Activated T-helper 17 cell treated with anti-CD3 and anti-CD28 coated beads, Interleukin-2, amount 50 U/mL, for 72 hours (primary cell): ENCODE measurements at places on chromosomes 7 and 10. TPM values are rescaled to one million over a fixed set of nuclear protein-coding genes. Genes with fewer than 3 reads are reported as not detected.

- ATAC-seq: no peak
Measured at GRCh38 chr10:107215681-107216080, 51.2 kb upstream of the SORCS1 start.

Gene HMX3
- 0.21 TPM for total RNA-seq

- no peak for ATAC-seq
Measured at GRCh38 chr7:69714886-69715576, 116.8 kb downstream of the AUTS2 start.

Gene PON3
- total RNA-seq: not detected

DNA sequence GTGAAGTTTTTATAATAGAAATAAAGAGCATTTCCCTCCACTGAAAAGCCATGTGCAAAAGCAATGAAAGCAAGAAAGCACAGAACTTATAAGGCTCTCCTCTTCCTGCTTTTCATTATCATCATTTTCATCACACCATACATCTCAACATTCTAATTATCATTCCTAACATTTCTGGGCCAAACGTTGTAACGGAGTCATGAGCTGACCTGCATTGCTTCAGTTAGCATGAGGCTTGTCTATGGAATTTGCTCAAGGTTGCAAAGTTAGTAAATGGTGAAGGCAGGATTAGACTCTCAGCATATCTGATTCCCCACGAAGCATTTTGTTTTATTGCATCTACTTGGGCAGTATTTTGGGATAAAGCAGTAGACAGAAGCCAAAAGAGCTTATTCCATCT, 11.4 kb downstream of the SCIN start:
- no peak for ATAC-seq

Gene CLRN3
- total RNA-seq: not detected

GRCh38 chr7:111215550-111215949, 124.6 kb downstream of the LRRN3 start:
- ATAC-seq: peak; percentile 38

GRCh38 chr7:27243340-27244163, 950 bp downstream of the EVX1 start:
- ATAC-seq: no peak

- no peak for ATAC-seq
Measured at GRCh38 chr7:128842674-128843641, 12.8 kb downstream of the FLNC start.

GRCh38 chr10:124740369-124741280, 3.6 kb downstream of the FAM53B start:
- peak; percentile 48 for ATAC-seq

- ATAC-seq: no peak
Measured at GRCh38 chr10:54159924-54160323, 641.1 kb downstream of the PCDH15 start.

Gene ZNF138
- 12.0 TPM for total RNA-seq

- no peak for ATAC-seq
Measured at GRCh38 chr7:131546126-131546525, 10.3 kb downstream of the PODXL start.

Gene SLC13A1
- not detected for total RNA-seq

DNA sequence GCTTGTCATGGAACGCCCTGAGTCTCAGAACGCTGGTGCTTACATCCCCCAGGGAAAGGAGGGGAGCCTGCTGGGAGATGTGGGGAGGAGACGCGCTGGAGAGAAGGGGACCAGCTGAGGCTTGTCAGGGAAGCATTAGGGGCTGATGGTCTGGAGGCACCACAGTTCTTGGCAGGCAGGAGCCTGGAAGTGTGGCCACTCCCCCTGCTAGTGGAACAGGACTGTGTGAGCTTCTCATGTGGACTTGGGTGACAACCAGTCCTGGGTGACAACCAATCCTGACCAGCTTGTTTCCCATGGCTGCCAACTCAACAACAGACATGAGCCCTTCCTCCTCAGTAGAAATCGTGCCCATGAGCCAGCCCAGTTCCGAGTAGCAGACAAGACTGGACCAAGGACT, 87.8 kb downstream of the SPDYE5 start:
- ATAC-seq: no peak

- ATAC-seq: no peak
Measured at GRCh38 chr7:133452577-133452976, 199.7 kb downstream of the EXOC4 start.

Gene HMX2
- total RNA-seq: not detected

DNA sequence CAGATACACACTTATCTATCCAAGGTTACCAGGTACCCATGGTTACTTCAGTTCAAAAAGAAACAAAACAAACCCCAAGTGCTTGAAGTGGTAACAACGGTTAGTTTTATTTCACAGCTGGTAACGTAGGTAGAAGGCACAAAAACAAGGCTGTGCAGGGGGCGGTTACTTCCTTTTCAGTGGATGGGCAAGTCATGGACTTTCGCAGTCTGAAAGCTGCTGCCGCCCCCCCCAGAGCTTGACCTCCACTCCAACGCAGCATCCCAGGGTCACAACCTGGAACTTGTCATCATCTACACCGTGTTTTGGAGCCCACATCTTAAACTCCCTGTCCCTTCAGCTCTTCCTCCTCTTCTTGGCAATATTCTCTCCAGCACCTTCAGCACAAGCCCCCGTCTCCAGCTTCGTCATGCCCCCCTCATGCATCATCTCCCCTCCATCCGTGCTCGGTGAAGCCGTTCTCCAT, 181.2 kb upstream of the ITGB1 start:
- peak; percentile 49 for ATAC-seq

- ATAC-seq: peak; percentile 83
Measured at GRCh38 chr7:138853448-138853847, 55.5 kb upstream of the ATP6V0A4 start.

Gene HOXA7
- not detected for total RNA-seq

DNA sequence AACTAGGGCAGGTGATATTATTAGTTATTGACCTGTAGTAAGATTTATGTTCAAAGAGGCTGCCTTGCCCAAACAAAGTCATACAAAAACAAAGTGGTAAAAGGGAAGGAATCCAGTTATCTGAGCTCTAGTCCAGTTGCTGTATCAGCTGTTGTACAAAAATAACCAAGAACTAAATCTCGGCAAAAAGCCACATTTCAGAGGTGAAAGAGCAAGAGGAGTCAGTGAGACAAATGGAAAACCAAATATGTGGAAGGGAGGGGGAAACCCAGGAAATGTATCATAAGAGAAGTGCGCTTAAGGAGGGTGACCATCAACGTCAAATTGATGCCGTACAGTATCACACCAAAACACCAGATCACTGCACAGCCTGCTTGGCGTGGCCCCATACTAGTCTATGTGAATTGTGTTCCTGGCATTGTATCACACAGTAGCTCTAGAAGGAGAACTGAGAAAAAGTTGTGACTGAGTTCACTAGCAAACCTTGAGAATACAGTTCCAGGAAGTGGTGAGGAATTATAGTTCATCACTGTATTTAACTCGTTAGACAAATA, 6.4 kb downstream of the AGBL3 start:
- peak; percentile 95 for ATAC-seq

DNA sequence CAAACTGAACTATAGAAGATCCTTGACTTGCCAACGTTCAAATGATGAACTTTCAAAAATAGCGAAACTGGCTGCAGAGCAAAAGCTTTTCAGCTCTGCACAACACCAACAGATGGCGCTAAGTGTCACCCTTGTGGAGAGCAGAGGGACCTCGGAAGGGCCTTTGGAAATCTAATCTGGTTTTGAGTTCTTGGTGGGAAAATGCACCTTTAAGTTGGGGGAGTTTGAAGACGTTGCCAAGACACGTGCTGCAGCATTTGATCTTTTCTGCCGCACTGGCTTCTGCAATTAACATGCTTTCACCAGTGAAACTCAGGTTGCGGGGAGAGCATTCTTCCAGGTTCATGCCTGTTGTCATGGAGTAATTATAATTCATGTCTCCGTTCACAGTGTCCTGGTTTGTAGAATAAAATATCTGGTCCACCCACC, 26.3 kb upstream of the WDR11 start:
- no peak for ATAC-seq

DNA sequence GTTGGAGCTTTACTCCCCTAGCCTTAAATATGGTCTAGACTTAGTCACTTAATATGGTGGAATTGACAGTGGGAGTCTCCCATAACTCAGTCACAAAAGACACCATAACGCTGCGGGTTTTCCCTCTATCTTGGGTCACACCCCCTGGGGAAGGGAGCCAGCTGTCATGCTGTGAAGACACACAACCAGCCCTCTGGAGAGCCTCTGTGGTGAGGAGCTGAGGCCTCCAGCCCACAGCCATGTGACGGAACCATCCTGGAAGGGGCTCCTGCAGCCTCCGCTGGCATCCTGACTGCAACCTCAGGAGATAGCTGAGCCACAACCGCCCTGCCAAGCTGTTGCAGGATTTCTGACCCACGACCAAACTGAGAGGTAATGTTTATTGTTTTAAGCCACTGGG, 37.9 kb downstream of the PAXIP1 start:
- ATAC-seq: no peak

Gene SLC29A4
- total RNA-seq: 1.5 TPM

DNA sequence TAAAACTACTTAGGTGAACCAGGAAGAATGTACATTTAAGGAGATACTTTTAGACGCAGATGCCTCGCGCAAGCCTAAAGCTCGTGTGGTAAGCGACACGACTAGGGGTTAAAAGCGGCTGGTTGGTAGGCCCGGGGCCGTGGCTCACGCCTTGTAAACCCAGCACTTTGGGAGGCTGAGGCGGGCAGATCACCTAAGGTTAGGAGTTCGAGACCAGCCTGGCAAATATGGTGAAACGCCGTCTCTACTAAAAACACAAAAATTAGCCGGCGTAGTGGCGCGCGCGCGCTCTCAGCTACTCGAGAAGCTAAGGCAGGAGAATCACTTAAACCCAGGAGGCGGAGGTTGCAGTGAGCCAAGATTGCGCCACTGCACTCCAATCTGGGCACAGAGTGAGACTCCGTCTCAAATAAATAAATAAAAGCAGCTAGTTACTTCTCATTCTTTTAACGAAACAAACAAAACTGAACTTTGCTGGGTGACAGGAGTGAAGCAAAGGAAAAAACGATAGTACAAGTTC, 879 bp downstream of the NUDT5 start:
- ATAC-seq: no peak

GRCh38 chr10:10320956-10321355, 696.7 kb upstream of the CELF2 start:
- no peak for ATAC-seq

GRCh38 chr10:84348447-84348846, 20.1 kb downstream of the CCSER2 start:
- no peak for ATAC-seq

DNA sequence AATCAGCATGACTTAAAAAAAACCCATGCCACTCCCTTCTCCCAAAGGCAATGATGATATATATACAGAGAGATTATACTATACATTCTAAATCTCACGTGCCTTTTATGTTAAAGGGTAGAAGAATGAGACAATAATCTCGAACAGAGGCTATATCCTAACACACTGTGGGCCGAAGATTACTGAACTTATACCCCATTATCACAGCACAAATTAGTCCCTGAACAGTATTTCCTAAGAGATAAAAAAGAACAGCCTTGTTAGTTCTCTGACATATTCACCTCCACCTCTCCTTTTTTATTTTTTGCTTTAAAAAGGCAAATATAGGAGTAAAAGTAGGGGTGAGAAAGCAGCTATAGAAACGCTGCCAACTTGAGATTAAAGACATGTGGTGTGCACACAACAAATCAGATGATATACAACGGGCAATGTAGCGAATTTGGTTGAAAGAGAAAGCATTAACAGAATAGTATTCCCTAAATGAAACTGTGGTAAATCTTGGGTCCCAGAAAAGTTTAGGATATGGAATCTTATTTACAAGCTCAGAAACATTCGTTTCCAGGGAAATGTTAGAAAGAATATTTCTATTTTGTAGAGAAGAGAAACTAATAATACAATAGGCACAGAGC, 69.5 kb downstream of the JMJD1C start:
- ATAC-seq: no peak

- no peak for ATAC-seq
Measured at GRCh38 chr7:120373174-120373573, 100.2 kb downstream of the KCND2 start.

Gene TDRD1
- 0.09 TPM for total RNA-seq

DNA sequence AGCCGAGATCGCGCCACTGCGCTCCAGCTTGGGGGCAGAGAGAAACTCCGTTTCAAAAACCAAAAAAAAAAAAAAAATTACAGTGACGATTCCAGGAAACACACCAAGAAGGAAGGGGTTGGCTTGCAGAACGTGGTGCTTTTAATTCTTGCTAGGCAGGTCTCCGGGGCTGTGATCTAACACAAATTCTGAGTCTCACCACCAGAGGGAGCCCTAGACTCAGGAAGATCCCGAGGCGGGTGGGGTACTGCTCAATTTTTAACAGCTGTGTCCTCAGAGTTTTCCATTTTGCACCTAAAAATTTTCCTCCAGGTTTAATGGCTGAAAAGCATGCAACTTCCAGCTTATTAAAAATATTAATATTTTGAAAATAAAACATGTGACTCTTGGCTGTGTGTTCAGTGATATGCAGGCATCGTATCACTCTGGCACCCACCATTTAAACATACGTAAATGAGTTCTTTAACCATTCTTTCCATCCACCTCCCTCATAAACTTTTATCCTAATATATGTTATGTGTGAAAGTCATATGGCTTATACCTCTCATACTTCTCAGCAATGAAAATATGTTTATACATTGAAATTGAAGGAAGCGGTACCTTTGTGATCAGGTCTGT, 26.5 kb upstream of the NUB1 start:
- peak; percentile 73 for ATAC-seq

DNA sequence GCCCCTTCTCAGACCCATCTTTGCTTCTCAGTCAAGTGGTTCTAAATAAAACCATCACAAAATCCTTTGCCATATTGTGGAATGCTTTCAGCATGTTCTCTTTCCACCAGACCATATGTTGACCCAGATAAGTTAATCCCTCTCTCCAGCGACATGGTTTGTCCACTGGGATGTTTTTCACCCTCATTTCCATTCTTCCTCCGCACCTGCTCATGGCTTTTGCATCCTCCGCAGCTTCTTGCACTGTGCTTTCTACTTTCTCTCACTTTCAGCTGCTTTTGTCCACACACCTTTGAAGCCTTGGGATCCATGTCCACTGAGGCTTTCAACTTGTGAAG, 52.3 kb upstream of the WAC start:
- ATAC-seq: no peak

Gene JAKMIP3
- total RNA-seq: 1.2 TPM

Gene ZDHHC16
- 65.8 TPM for total RNA-seq

Gene TSPAN33
- total RNA-seq: 2.6 TPM

DNA sequence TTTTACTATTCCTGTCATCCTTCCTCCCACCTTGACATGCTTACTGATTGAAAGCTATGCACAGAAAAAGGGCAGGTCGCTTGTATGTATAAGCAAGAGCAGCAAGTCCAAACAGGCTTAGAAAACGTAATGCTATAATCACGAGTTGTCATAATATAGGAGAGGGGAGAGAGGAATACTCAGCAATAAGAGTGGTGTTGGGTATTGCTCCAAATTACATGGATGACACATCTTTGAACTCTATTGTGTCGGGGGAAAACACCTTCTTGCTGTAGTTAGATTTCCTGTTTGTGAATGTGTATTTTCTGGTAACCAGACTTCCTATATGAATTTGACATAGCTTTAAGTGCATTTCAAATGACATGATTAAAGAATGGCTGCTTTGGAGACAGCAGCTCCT, 7.5 kb downstream of the MET start:
- peak; percentile 87 for ATAC-seq

Gene LRRD1
- total RNA-seq: not detected

GRCh38 chr10:60883187-60883586, 60.8 kb downstream of the RHOBTB1 start:
- no peak for ATAC-seq

GRCh38 chr10:131363416-131363815, 51.9 kb upstream of the TCERG1L start:
- no peak for ATAC-seq

GRCh38 chr10:102613286-102613685, 31.0 kb upstream of the TRIM8 start:
- ATAC-seq: peak; percentile 2
